EL (cell line): ENCODE measurements at places on chromosomes 3 and 15.

GRCh38 chr3:186526256-186526606 is 17.9 kb downstream of the CRYGS start:
- DNase-seq, result no peak

- no peak for DNase-seq
These were observed 115.2 kb upstream of the TP63 start for GRCh38 chr3:189516039-189516438.

DNA sequence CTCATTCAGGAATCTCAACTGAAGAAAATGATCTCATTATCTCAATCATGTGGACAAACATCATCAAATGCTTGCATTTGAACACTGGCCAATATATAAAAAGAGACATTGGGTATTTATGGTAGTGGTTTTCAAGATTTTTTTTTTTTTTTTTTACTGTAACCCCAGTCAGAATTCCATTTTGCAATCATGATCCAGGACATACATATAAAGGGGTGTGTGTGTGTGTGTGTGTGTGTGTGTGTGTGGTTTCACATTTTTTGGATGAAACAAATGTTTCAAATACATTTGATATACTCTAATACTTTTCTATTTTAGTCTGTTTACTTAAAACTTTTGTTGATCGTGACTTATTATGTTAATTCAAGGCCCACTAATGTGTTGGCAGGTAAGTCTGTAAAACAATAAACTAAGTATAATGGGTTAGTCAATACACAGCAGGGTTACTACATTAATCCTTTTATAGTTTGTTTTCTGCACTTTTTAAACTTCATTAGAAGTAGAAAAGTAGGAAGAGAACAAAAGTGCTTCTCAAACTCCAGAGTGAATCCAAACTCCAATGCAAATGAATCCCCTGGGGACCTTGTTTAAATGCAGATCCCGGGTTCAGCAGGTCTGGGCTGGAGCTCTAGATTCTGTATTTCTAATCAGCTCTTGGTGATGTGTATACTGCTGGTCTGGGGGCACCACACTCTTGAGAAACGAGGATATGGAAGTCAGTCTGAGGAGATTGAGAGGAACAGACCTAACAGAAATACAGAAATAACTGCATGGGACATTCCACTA is 17.6 kb downstream of the THRB start:
- DNase-seq, result no peak

DNA sequence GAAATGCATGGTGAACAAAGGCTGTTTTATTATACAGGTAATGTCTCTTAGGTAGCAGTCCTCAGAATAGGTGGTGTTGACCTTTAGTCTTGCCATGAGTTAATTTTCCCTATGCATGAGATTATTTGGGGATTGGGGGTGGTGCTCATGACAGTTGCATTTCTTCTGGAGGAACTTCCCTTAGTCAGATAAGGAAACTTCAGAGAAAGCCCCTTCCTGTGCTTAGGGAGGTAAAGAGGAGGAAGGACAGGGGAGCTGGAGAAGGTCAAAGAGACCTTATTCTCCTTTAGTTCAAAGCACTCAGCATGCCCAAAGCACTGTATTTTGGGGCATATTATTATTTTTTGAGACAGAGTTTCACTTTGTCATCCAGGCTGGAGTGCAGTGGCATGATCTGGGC is 47.7 kb downstream of the ZBTB11 start:
- DNase-seq, result no peak

DNA sequence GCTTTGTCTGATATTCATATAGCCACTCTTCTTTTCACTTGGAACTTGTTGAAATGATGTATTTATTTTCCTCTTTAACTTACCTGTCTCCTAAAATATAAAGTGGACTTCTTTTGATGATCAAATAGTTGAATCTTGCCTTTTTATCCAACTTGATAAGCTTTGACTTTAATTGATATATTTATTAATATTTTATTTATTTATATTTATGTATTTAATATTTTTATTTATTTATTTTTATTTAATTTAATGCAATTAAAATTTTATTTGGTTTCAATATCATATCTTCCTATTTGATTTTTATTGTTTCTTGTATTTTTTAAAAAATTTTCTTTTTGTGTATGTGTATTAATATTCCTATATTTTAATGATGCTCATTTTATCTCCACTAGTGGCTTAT is 555.1 kb upstream of the EPHA6 start:
- DNase-seq, result no peak

DNA sequence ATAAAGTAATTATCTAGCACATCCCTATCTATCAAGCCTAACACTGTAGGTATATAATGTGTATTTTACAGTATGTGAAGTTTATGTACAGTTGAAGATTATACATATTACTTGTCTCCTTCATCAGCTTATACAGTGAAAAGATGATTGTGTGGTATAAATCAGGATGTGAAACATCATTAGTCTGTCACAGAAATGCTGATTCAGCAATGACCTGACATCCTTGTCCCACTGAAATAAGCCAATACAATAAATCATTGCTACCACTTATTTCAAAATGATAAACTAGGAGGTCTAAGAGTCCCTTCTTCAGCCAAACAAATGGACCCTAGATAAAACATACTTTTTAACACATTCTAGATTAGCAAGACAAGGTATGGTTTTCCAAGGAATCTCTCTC is 225.3 kb downstream of the OCA2 start:
- no peak for DNase-seq

DNA sequence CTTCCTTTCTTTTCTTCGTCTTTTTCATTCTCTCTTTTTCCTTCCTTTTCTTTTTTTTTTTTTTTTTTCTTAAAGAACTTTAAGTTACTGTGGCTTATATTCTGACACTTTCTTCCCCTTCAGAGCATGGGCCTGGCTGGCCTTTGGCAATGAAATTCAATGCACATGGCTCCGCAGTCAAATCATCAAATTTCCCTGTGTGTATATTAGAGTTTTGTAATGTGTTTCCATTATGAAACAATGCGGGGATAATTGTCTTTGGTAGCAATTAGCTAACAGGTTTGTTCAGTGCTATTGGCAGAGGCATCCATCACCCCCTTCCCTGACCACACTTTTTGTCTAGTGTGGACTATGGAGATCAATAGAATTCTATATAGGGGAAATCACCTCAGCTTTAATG is 80.5 kb downstream of the CDIN1 start:
- no peak for DNase-seq

DNA sequence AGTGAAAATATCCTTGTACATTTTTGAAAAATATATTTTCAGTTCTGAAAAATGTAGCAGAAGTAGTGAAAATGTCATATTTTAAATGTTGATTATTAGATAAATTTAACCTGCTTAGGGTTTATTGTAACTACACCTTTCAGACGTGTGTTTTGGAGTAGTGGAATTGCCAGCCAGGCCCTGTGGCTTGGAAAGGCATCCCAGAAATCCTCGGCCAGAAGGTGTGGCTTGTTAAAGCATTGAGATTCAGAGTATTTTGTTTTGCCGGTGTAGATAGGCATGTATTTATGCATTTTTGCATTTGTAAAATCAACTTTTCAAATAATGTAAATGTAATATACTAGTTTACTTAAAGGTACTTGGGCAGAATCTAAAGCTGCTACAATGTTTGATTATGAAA is 7.0 kb downstream of the EBLN2 start:
- DNase-seq, result no peak

DNA sequence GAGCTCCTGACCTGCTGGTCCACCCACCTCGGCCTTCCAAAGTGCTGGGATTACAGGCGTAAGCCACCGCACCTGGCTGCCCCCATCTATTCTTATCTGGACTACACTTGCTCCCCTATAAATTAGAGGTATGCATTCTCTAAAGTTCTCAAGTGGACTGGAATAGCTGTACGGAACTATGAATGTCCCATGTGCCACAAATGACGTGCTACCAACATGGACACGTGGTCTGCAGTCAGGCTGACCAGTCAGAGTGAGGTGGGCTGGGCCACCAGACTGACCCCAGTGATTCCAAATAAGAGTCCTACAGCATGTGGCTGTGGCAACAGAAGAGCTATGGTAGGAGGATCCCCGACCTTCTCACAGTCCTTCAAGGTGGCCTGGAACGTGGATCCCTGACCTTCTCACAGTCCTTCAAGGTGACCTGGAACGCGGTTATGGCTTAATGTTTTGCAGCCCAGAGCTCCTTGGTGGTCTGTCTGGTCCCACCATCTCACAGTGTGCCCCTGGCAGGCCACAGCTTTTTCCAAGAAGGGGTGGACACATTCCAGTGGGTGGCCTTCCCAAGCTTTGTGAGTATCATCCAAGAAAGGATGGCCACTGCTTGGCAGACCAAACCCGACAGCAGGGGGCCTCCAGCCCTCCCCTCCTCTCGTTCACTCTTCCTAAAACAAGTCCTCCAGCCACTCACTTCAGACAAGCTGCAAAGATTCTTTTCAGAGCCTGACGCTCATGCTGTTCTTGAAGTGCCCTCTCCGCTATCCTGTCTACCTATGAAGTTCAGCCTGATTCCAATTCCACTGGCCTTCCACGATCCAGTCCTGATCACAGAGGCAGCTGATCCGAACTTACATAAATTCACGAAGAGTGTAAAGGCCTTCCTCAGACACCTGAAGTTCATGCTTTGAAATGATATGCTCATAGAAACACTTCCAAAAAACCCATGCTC is 4.4 kb downstream of the ADAMTS17 start:
- DNase-seq, result no peak

DNA sequence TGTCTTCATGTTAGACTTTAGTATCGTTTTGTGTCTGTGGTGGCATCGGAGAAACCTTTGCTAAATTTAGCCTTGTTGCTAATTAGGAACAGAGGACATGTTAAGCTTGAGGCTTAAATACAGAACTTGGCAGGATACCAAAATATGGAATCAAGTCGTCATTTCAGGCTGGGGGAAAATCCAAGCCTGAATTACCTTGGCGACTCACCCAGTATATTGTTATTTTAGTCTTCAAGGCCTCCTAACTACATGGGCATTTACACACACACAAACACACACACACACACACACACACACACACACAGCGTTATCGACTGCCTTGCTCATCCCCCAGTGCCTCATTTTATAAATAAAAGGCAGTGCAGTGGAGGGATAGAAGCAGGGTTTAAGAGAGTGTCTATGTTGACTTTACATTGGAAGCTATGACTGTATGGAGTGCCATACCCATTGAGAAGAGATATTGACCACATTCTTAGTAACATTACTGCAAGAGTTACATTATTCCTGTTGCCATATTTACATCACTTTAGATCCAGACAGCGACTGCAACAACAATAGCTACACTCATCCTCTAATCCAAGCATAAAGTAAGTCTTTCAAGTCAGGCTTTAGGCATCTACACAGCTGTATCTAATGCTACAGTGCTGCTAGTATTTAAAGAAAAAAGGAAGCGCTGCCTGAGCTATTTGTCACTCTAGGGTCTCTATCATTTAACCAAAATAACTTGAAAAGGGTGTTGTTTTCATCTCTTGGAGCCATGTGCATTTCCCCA is 210.8 kb upstream of the SEMA6D start:
- no peak for DNase-seq

- DNase-seq, result peak; percentile 30
These were observed 1135.1 kb downstream of the TUSC7 start for GRCh38 chr3:117844676-117845075.

GRCh38 chr3:111068574-111068973 is 3.0 kb upstream of the NECTIN3 start:
- no peak for DNase-seq

DNA sequence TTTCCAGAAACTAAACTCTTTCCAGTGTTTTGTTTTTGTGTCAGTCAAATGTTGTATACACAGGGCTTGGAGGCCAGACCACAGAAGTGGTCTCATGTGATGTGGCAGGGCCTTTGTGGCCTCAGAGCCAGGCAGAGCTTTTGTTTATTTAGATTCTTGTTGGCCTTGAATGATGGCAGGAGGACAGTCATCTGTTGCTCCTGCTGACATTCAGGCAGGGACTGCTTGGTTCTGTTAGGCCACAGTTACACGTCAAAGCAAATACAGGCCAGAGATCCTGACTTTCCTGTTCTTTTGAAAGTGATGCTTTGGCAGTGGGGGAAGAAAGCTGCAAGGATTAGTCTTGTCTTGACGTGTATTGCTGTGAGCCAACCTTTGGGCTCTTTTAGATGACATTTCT is 325.1 kb downstream of the CACNA2D3 start:
- no peak for DNase-seq

GRCh38 chr3:134699141-134699711 is 48.4 kb upstream of the KY start:
- DNase-seq, result no peak

- no peak for DNase-seq
These were observed 777 bp downstream of the GPR160 start for GRCh38 chr3:170038434-170039110.

- DNase-seq, result peak; percentile 64
These were observed 545.3 kb downstream of the GBE1 start for GRCh38 chr3:81216192-81216591.

DNA sequence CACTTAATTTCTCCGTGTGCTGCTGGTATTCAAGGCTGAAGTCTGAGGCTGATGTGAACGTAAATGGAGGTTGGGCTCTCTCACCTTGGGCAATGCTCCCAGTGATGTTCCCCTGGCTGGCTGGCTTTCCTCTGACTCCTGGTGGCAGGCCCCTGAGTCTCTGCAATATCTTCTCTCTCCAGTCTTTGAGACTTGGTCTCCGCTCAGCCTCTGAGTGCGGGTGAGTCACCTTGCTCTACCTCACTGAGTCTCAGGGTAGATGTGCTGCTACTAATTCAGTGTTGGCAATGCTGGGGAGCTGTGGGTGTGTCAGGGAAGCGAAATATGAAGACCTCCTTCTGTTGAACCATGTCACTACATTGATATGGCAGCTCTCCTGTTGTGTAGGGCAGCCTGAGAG is 31.3 kb upstream of the TRIM59 start:
- DNase-seq, result peak; percentile 21

- DNase-seq, result peak; percentile 36
These were observed 93.9 kb downstream of the EOMES start for GRCh38 chr3:27628026-27628750.

DNA sequence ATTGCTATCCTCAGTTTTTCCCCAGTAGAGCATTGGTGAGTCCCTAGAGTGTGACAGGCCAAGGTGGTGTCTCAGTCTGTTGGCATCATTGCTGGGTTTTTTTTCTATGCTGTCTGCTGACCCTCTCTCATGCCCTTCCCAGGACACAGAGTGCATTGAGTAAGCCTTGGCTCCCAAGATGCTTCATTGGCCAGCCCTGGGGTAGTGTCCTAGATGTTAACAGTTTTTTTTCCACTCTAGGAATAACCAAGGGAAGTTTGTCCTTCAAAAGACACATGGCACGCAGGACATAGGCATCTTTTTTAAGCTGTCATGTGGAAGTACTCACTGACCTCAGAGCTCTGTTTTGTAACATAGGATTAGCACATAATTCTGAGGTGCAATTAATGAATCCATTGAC is 19.5 kb downstream of the ADAMTSL3 start:
- no peak for DNase-seq

- DNase-seq, result no peak
These were observed 15.3 kb downstream of the TTC21A start for GRCh38 chr3:39122813-39123212.
